ENCODE measurements at places on chromosomes 6 and 20.

- no peak for DNase-seq
These were observed 64.5 kb upstream of the SLC22A1 start for GRCh38 chr6:160057080-160057479.

DNA sequence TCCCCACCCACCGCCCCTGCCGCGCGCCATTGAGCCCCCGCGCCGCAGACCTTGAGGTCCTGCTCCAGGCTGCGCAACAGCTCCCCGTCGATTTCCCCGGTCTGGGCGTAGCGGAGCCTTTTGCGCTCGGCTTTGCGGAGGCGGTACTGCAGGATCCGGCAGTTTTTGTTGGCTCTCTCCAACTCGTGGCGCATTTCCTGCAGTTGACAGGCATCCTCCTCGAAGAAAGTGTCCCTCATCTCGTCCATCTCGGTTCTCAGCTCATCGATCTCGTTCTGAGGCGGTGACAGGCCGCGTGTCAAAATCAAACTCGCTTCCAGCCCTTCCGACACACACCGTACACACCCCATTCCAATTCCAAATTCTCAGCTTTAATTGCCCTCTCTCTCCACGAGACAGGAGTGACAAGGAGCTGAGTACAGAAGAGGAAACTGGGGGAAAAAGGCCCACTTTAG is 4.3 kb downstream of the MTCL3 start:
- peak; percentile 24 for DNase-seq

- DNase-seq, result no peak
These were observed 454.2 kb downstream of the CD83 start for GRCh38 chr6:14571746-14572145.

DNA sequence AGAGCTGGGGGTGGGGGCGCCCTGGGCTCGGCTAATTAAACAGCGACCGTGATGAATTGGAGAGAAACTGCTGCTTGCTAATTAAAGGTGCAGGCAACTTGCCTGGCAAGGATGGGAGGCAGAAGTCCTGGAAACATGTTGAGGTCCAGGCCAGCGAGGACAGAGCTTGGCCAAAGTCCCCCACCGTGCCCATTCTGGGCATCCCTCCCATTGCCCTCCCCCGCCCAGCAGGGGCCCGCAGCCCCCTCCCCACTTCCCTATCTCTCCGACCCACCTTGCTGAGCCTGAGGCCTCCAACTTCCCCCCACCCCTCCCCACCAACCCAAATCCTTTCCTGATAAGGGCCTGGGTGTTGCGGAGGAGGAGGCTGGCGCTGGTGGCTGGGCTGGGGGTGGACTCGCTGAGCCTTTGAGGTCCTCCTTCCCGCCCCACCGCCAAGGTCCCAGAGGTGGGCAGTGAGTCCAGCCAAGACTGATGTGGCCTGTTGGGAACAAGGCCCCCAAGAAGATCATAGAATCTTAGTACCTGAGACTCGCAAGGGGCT is 23.3 kb downstream of the C20orf203 start:
- no peak for DNase-seq

GRCh38 chr6:24273096-24273870 is 84.6 kb downstream of the DCDC2 start:
- DNase-seq, result peak; percentile 73

All from epithelial cell of esophagus (primary cell).